ENCODE measurements at places on chromosomes 7 and 10.

DNA sequence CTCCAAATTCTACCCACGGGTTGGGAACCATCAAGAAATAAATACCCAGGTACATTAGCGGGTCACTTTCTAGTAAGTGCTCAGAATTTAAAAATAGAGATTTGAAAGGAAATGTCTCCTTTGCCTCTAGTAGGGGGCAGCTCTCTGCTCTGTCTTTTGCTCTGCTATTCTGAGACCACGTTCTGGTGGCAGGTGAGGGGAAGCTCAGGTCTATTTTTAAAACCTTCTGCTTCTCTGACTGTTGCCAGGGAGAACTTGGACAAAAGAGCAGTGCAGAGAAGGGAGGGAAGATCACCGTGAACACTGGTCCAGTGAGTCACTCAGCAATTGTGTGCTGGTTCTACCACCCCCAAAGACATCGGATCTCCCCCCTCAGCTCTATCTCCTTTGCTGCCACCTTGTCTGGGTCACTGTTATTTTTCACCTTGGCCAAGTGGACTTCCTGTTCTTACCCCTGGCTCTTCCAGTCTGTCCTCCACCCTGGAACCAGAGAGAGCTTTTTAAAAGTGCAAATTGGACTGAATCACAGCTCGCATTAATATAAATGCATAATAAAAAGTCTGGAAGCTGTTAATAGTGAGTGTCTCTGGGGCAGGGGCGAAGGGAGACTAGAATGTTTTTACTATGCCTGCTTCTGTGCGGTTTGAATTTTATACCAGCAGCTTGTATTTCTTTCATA is 72.4 kb upstream of the LOXL4 start:
- DNase-seq: no peak

- no peak for DNase-seq
Observed at GRCh38 chr7:152335900-152336571, 99.8 kb downstream of the KMT2C start.

DNA sequence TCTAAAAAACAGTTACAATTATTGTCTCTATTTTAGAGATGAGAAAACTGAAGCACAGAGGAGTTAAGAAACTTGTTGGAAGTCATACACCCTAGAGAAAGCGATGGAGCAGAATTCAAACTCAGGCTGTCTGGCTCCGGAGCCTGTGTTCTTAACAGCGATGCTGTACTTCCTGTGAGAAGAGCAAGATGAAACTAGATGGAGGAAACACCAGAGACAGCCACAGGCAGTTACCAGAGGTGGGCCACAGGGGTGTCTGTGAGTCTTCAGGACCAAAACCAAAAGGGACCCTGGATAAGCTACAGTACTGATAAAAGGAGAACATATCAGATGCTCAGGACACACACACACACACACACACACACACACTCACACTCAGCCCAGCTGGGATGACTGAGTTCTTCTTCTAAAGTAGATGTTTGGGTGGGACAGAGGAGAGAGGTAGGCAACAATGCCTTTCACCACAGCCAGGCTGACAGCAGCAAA is 289.2 kb downstream of the FZD1 start:
- no peak for DNase-seq

GRCh38 chr7:130010689-130011412 is 40.3 kb downstream of the ZC3HC1 start:
- DNase-seq: peak; percentile 54

- no peak for DNase-seq
Observed at GRCh38 chr7:112873831-112874553, 83.8 kb upstream of the TMEM168 start.

GRCh38 chr10:18340496-18341051 is 200.3 kb downstream of the CACNB2 start:
- no peak for DNase-seq

DNA sequence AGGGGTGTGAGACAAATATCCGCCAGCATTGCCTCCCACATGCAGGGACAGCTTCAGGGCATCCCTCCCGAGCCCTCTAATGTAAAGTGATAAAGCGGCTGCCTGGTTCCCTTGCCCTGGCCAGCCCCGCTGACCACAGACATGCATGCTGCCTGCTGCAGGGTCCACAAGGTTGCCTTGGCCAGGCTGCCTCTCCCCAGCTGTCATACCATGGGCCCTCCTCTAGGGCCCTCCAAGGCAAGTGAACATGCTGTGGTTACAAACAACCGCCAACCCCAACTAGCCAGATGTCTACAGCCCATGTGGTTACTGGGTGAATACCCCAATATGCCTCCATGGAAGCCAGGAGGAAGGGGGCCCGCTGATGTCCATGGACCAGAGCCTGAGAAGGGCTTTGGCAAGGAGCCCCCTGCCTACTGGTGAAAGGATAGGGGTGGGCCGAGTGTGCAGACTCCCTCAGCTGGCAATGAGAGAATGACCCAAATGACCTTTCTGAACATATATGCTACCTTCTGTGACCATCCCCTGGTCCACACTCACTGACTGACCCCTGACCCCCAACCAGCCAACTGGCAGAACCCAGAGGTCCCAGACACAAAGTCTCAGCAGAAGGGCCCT is 37.4 kb downstream of the GRID1 start:
- no peak for DNase-seq

DNA sequence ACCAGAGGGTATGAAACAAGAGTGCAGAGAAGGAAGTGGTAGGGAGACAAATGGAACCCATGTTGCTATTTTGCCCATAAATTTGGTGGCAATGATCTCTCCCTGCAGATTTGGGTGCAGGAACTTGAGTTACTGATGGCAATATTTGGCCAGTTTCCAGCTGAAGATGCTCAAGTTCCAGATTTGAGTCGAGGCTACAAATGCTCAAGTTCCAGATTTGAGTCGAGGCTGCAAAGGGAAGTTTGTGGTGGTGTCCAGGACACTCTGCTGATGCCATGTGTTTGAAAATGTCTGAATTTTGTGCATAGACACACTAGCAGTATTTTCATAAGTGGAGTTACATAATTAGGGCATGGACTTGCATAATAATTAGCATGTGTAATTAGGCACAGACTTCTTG is 40.8 kb downstream of the TBXAS1 start:
- no peak for DNase-seq

GRCh38 chr10:120982507-120982906 is 131.3 kb downstream of the WDR11 start:
- DNase-seq: no peak

- DNase-seq: no peak
Observed at GRCh38 chr10:59962756-59963155, 56.4 kb upstream of the CCDC6 start.

GRCh38 chr10:87844837-87845623 is 18.3 kb downstream of the KLLN start:
- no peak for DNase-seq

DNA sequence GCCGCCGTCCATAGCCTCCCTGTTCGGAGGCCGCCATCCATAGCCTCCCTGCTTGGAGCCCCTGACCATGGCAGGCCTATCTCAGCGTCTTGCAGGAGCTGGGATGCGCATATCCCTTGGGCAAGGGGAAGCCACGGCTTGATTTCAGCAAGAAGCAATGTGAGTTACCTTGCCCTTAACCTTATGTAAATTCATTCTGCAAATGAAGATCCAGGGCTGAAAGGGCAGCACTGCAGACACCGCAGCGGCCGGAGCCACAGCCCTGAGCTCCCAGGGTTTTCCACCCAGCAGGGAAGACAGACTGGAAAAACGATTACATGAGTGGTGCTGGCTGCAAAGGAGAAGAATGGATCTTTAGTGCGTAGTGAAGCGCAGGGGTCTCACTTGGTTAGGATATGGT is 95.8 kb downstream of the SEC61G start:
- no peak for DNase-seq

DNA sequence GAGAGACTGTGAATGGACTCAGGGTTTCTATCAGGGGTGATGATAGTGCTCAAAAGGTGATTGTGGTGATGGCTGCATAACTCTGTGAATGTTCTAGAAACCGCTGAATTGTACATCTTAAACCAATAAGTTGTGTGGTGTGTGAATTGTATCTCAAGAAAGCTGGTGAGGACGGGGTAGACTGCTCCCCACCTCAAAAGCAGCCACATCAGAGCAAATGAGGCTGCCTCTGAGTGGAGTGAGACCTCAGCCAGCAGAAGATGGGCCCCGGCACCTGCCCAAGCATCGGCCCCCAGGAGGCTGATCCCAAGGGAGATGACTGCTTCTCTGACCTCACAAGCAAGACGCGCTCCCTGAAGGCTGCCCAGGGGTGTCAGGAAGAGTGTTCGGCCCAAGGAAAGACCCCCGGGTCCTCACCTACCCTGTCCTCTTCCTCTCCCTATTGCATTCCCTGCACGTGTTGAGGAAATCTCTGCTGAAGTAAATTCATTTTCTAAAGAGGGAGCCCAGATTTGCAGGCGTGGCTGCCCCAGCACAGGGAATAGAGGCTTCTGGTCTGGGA is 279.3 kb upstream of the SHH start:
- no peak for DNase-seq

- no peak for DNase-seq
Observed at GRCh38 chr10:114767986-114768821, 53.4 kb upstream of the FHIP2A start.

GRCh38 chr7:122544463-122544862 is 154.5 kb downstream of the RNF133 start:
- DNase-seq: no peak

- DNase-seq: no peak
Observed at GRCh38 chr10:114634609-114634979, 23.5 kb downstream of the ABLIM1 start.

- DNase-seq: peak; percentile 34
Observed at GRCh38 chr7:70673778-70674570, 458.0 kb upstream of the GALNT17 start.

- DNase-seq: no peak
Observed at GRCh38 chr10:85600026-85600743, 766.4 kb downstream of the GRID1 start.

DNA sequence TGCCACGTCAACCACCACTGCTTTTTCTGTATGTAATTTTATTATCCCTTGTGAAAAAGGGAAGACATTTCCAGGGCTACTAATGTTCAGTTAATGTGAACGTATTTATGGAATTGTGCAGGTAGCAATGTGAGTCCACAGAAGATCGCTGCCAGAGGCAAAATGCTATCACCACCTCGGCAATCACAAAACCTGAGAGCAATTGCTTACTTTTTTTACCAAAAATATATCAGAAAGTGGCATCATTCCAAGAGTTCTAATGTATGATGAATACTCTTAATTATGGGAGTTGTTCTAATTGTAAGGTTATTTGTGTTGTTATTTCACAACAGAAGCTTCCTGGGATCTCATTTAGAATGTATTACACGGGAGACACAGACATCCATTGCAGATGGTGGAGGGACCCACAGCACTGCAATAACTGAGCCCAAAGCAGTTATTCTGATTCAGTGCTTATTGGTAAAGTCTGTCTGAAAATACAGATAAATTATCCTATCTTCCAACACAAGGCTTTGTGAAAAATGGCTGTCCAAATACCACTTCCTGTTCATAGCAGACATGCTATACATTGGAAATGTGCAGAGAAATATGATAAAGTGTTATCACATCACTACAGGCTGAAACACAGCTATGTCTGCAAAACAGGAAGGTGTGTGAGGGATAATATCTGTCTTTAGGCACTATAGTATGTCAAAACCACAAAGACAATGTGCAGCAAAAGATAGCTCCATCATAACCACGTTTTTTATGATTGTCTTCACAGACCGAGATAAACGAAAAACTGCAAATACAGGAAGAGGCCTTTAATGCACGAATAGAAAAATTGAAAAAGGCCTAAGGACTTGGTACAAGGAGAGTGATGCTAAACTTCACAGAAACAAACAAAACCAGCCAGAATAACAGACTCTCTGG is 102.7 kb downstream of the CABCOCO1 start:
- no peak for DNase-seq

All from NCI-H1417 treated with DMSO at 0.1 percent for 48 hours (cell line).